ENCODE measurements at places on chromosomes 13 and 19.

DNA sequence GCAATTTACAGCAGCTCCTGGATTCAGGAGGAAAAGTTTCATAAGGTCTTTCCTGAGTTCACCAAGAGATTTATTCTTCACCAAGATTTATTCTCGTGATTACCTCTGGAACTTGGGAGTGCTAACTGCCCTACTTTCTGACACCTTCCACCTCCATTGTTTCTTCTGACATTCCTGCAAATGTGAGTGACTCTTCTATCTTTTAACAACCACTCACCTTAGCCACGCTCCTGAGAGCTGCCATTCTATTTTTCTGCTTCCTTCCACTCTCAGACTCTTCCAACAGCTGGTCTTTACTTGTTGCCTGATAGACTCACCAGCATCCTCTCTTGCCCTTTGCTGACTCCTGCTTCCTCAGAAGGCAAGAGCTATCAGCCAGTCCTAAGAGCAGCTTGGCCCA lies 11.5 kb upstream of the CBY2 start:
- DNase-seq = no peak

- DNase-seq = no peak
Measured at GRCh38 chr19:5255602-5256231, 84.9 kb downstream of the PTPRS start.

DNA sequence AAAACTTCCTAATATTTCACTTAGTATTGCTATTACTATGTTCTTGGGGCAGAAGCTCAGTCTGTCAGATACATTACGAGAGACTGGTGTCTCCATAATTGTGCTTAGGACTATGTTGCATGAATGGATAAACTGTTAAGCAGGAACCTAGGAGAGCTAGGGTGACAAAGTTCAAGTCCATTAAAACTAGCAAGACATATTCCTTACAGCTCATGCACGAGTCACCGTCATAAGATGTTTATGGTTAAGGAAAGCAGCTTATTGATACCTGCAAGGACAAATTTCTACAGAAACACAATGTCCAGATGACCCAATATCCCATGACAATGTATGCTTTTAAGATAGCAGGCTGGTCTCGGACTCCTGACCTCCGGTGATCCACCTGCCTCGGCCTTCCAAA lies 5.7 kb upstream of the ZNF813 start:
- no peak for DNase-seq

DNA sequence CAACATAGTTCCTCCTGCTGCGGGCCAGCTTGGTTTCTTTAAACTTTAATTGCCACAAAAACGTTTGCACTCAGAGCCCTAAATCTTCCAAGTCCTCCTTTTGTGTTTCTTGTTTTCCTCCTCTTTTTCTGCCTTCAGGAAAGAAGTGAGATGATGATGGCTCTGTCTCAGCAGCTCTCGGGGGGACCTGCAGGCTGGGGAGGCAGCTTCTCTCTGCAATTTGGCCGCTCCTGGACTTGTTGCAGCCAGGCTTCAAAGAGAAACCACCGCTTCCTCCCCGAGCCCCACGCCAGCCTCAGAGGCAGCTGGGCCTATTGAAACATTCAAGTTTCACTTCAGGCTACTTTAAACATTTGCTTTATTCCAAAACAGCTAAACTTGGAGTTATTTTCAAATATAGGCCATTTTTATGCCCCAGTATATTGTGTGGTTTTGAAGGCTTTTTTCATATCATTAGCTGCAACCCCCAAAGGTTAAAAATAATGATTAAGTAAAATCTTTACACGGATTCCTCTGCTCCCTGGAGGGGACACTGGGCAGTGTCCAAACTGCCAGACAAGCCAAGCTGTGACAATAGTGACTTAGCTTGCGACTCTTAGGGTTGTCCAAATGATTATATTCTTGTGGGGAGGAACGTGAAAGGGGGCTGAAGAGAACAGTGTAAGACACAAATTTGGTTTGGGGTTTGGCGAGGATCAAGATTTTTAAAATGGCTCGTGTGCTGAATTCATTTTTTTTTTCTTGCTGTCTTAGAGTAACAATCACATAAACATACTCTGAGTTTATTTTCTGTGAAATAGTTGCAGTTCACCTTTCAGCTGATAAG lies 330.8 kb downstream of the DLEU7 start:
- DNase-seq = no peak

DNA sequence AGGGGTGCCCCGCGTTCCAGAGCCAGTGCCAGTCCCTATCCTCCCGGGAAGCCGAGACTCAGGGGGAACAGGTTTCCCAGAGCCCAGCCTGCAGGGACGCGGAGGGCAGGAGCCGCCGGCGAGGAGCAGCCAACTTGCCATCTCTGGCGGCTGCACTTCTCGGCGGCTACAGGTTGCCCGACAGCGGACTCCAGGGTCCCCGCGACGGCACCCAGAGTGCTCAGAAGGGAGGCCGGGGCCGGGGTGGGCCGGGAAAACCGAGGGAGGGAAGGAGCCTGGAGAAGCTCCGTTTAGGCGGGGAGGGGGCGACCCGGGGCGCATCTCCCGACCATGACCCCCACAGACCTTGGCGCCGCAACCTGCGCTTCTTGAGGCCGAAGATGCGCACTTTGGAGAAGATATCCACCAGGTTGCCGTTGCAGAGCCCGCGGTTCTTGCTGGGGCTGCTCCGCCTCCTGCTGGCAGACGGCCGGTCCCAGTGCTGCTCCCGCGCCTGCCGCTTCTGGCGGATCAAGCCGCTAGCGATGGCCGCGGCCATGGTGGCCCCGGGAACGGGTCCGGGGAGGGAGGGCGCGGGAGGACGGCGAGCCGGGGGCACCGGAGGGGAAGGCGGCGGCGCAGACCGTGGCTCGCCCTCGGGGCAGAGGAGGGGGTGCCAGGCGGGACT lies 463.8 kb downstream of the ITGBL1 start:
- DNase-seq = no peak

- no peak for DNase-seq
Measured at GRCh38 chr13:104389691-104390090, 1323.5 kb upstream of the SLC10A2 start.

GRCh38 chr19:35904311-35905068 lies 2.2 kb downstream of the HCST start:
- no peak for DNase-seq

DNA sequence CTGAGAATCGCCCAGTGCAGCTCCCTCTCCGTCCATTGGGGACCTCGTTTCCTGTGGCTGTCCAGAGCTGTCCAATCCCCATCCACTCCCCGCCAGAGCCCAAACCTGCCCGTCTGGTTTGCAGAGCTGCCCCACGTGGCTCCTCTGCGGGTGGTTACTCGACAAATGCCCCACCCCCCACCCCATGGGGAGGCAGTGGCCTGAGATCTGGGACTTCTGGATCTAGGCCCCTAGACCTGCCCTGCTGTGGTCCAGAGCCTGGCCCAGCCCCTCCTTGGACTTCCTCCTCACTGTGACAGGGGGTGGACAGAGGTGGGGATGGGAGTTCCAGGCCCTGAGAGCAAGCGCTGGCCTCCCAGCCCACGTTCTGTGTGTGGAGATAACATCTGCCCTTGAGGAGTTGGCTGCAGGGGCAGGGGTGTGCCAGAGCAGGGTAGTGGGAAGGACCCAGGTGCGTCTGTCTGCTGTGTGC lies 29.1 kb downstream of the PAK4 start:
- no peak for DNase-seq

- DNase-seq = no peak
Measured at GRCh38 chr19:35120898-35121297, 5.3 kb downstream of the FXYD3 start.

GRCh38 chr13:40213779-40214178 lies 452.7 kb downstream of the FOXO1 start:
- DNase-seq = no peak

- no peak for DNase-seq
Measured at GRCh38 chr19:42081584-42082203, 5.7 kb downstream of the ZNF574 start.

- DNase-seq = no peak
Measured at GRCh38 chr19:54418930-54419800, 3.9 kb downstream of the TTYH1 start.

DNA sequence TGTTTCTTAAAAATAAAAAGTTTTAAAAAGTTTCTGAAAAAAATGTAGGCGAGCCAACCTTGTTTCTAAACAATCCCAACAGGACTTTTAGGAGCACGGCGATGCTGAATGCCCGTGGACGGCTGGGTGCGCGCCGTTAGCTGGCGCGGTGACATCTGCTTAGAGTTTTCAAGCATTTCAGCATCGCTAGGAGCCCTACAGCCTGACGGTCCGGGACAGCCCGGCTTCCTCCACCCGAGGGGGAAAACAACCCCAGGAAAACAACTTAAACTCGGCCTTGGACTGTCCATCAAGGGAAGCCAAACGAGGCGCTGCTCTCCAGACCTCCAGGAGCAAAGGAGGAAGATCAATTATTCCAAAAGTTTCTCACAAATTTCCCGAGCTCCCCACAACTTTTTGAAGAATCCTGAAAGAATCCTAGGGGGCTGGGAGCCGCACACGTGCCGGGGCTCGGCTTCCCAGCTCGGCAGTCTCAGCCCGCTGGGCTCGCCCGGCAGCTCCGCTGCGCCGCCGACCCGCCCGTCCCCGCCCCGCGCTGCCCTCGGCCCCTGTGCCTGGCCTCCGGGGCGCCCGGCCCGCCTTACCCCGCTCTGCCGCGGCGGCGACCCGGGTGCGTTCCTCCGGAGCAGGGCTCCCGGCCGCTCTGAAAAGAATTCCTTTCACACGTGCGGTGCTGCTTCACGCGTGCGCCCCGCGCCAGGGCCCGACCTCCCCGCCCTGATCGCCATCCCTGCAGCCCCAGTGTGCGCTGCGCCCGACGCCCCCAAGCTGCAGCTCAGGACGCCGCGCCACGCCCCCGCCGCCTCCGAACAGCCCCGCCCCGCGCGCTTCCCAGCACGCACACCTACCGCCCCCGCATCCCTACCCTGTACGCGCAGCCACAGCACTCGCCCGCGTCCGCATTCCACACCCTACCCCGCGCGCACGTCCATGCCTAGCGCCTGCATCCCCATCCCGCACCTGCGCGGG lies at the start of gene GJA3:
Gene GJA3, minus strand, starts transcription at position 747 of the 969 bp plus-strand sequence. CDS start 17,764 bp downstream, outside the sequence.
- no peak for DNase-seq

- DNase-seq = peak; percentile 38
Measured at GRCh38 chr19:41887711-41888382, 4.9 kb downstream of the ARHGEF1 start.

GRCh38 chr19:48760504-48761205 lies 5.3 kb downstream of the FGF21 start:
- DNase-seq = no peak
